ENCODE measurements at places on chromosomes 12 and 14. TPM values are rescaled to one million over a fixed set of nuclear protein-coding genes. Genes with fewer than 3 reads are reported as not detected.

Gene SLC7A7
- 6.8 TPM for total RNA-seq

Gene GPR162
- total RNA-seq = 4.9 TPM

Gene OR4E1
- not detected for total RNA-seq

DNA sequence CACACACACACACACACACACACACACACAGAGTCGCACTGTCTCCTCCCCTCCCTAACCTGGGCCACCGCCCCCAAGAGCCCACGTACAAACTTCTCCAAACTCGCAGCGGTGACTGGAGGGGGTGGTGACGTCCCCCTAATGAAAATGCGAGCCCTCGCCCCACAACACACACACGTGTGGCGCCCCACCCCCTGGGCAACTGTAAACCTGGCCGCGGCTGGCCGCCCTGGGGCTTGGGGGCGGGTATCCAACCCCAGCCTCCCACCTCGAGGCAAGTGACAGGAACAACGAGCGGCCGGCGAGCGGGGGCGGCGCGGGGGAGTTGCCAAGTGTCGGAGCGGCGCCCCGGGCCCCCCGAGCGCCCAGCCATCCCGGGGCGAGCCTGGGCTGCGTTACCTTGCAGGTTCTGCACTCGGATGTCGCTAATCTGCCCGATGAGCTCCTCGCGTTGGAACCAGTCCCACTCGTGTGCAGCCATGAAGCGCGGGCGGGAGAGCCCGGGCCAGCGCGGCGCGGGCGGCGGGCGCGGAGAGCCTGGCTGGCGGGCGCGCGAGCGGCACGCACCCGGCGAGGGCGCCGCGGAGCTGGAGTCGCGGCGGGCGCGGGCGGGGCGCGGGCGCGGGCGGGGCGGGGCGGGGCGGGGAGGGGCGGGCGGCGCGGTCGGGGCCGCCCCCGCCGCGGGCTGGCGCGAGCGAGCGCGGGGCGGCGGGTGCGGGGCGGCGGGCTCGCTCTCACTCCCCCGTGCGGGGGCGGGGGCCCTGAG is at the start of gene CLMN:
Gene CLMN (minus strand): TSS at position 597 of the 766 bp plus-strand sequence. CDS start 116 bp downstream, at position 481.
- no peak for DNase-seq

DNA sequence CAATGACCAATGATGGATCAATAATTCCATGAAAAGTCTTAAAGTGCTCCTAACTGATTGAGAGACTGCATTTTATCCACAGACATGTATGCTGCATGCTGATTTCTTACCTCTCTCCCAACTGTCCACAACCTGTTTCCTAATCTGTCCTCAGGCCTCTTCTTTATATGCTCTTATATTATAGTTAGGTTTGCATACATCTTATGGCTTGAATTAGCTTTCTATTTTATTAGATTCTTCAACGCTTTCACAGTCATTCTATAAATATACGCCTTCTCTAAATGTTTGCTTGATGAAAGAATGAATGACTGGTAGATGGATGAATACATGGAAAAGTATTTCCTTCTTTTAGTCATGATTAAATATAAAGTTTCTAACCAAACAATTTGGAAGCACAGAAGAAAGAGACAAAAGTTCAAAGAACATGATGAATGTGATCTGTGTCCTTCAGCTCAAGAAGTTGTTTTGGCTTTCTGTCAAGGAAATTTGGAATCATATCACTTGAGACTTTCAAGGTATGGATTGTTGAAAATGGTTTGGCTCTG is 91.8 kb upstream of the NPAS3 start:
- no peak for DNase-seq

- DNase-seq = no peak
Measured at GRCh38 chr14:59754256-59754655, 116.3 kb downstream of the RTN1 start.

DNA sequence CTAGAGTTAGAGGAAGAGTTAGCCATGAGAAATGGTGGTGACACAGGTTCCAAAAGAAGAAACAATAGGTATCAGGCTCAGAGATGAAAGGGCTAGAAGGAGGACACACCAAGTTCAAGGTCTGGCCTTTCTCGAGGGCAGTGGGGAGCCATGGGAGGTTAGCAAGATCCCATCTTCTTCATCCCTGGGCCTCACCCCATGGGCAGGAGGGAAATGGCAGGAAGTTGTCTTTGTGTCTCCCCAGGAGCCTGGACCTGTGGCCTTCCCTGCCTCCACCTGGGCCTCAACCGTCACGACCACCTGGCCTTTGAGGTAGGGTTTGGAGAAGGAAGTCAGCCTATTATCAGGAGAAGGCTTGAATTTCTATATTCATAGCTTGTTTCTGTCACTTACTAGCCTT is 5.8 kb upstream of the AQP2 start:
- no peak for DNase-seq

- DNase-seq = no peak
Measured at GRCh38 chr12:122593910-122594309, 66.9 kb downstream of the KNTC1 start.

Measured in skin of body (tissue), 3 donors.